G401 (cell line): ENCODE measurements at places on chromosomes 16 and 17. TPM values are rescaled to one million over a fixed set of nuclear protein-coding genes. Genes with fewer than 3 reads are reported as not detected.

The FAM171A2 gene
- total RNA-seq = 22.2 and 23.6 TPM in 2 replicates

The CEMP1 gene
- total RNA-seq = 1.4 TPM in 1 of 2 replicates, not detected in the other

- no peak for DNase-seq
These were observed 46.8 kb upstream of the TMEM97 start for GRCh38 chr17:28272166-28272565.

DNA sequence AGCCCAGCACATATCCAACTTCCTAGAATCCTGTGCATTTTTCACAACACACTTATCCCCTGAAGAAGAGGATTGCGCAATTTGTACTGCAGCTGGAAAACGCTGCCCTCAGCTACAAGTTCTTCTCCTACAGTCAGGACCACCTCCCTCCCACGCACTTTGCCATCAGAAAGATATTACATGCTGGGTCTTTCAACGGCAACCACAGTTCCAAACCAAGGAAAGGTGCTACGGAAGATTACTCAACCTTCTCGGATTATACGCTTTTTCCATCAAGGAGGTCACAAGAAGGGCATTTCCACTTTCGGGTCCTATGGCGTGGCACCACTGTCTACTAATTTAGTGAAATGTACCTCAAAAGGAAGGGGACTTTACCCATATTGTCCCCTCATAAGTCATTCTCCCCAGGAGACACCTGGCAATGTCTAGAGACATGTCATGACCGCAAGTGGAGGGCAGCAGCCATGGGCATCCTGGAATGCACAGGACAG lies 35.2 kb downstream of the USP7 start:
- DNase-seq = no peak

- DNase-seq = no peak
These were observed 203.5 kb upstream of the GOT2 start for GRCh38 chr16:58937661-58938060.

DNA sequence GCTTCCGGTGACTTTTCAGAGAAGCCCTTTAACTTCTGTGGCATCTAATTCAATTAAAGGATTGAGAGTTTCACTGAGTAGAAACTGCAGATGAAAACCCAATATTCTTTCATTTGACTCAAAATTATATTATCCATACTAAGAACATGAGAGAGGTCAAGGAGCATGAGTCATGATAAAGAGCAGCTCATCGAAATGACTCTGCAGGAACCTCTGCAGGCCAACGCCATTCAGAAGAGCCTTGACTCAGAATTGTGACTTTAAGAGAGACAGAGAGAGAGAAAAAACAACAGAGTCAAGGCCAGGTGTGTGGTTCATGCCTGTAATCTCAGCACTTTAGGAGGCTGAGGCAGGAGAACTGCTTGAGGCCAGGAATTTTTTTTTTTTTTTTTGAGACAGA lies 417.2 kb upstream of the XYLT1 start:
- DNase-seq = no peak
